ENCODE measurements at places on chromosomes 5 and 9.

GRCh38 chr5:175652741-175653663 is 4.9 kb upstream of the HRH2 start:
- no peak for DNase-seq

DNA sequence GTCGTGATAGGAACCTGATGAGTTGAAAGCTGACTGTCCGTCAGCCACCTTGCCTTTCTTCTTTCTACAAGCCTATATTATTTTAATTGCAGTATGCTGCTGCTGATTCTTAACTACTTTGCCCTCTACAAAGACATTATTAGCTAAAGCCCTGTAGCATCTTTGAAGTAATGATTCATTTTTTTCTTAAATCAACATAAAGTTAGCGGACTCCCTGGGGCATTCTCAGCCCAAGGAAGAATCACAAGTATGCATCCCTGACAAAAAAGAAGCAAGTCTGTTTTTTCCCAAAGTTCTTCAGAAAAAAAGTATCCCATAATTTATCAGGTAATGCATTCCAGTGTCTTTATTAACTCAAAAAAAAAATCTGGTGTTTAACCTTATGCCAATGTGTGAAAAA is 69.5 kb upstream of the TAS2R1 start:
- no peak for DNase-seq

GRCh38 chr9:137435381-137435891 is 5.7 kb downstream of the ENTPD8 start:
- DNase-seq, result no peak

DNA sequence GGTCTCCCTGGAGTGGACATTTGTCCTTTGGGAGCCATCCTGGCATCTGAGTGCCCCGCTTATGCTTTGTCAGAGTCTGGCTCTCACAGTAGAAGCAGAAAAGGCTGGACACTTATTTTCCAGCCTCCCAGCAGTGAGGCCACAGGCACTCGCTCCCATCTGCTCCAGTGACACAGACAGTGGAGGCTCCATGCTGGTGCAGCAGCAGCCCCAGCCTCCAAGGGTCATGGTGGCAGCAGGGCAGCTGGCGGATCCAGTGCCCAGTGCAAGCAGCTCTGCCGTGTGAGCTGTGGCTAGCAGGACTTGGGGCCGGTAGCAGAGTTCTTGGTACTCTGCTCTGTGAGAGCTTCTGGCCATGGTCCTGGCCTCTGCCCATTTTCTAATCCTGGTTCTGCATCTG is 157.3 kb upstream of the ALDH1B1 start:
- DNase-seq, result no peak

DNA sequence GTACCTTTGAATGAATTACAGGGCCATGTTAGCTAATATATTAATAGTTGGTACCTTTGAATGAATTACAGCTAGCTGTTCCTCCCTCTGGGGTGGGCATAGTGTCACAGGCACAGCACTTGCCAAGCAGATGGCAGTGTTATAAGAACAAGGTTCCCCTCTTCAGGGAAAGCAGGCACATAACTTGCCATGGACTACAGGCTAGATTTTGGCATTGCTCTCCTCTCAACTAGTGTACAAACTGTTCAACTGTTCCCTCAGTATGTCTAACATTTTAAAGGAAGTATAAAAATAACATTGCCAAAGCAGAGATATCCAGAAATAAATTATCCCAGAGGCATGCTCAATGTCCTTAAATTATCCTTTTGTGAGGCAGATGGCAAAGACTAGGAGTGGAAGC is 33.7 kb downstream of the ABITRAM start:
- no peak for DNase-seq

GRCh38 chr9:96751815-96752214 is 26.1 kb downstream of the ZNF510 start:
- no peak for DNase-seq

DNA sequence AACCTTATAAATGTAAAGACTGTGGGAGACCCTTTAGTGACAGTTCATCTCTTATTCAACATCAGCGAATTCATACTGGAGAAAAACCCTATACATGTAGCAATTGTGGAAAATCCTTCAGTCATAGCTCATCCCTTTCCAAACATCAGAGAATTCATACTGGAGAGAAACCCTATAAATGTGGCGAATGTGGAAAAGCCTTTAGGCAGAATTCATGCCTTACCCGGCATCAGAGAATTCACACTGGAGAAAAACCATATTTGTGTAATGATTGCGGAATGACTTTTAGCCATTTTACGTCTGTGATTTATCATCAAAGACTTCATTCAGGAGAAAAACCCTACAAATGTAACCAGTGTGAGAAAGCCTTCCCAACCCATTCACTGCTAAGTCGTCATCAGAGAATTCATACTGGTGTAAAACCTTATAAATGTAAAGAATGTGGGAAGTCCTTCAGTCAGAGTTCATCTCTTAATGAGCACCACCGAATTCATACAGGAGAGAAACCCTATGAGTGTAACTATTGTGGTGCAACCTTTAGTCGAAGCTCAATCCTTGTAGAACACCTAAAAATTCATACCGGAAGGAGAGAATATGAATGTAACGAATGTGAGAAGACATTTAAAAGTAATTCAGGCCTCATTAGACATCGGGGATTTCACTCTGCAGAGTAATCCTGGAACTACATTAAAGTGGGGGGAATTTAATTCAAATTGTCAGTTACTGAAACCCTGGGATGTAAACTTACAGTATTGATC is 17.7 kb downstream of the ZNF483 start:
- no peak for DNase-seq

DNA sequence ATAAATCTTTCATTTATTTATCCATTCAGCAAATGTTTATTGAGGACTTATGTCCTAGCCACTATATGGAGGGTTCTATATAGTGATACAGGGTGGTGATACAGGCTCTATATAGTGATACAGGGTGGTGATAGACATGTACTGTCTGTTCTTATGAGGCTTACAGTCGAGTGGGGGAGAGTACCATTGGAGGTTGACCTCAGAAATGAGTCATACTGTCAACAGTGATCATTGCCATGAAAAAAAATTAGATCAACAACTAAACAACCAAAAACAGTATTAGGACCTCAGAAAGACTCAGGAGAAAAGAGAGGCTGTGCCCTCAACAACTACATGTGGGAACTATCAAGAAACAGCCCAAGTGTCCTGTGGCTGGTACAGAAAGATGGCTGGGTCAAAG is 22.0 kb downstream of the PAPPA start:
- DNase-seq, result no peak

DNA sequence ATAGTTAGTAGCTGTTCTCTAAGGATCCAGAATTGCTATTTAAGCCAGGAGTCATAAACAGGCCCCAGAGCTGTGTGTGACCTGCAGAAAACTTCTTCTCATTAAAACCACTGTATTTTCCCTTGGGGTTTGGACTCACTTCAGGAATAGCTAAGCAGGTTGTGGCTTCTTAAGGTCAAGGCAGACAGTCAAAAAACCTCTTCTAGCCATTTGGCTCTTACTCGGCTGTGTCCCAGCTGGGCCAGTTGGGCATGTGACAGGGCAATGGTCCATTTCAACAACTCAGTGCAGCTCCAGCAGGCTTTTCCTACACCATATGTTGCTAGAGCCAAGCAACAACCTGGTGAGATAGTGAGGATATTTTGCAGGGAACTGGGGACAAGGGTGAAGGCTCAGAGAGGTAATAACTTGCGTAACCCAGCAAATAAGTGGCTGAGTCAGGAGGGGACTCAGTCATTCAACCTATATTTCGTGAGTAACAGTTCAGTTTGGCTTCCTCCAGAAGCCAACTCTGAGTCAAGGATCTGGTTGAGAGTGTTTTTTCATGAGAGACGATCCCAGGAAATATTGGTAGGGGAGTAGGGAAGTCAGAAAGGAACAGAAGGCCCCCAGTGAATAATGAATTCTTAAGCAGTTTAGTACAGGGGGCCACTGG is 115.4 kb upstream of the PPP2R2B start:
- no peak for DNase-seq

All from non-pigmented ciliary epithelial cell (primary cell).